ENCODE measurements at places on chromosomes 4 and X.

DNA sequence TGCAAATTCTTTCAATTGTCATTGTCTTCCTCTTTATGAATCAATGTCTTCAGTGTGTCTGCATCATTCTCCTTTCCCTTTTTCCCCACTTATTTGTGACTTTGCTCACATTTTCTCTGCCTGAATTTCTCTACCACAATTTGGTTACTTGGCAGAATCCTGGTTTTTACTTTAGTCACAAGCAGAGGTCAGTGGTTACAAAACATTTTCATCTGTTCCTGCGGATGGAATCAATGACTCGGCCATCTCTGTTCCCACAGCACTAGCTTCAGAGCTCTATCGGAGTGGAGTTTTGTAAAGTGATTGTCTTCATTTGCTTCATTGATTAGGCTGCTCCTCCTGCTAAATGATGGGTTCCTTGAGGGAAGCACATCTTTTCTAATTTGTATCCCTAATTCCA, 501.3 kb upstream of the AADAT start:
- no peak for DNase-seq

GRCh38 chr4:74056114-74056857, 17.8 kb upstream of the CXCL3 start:
- peak; percentile 33 for DNase-seq

GRCh38 chrX:150696866-150697265, 3.7 kb downstream of the MTMR1 start:
- DNase-seq: no peak

GRCh38 chrX:9682456-9682855, 83.2 kb downstream of the GPR143 start:
- DNase-seq: no peak

- no peak for DNase-seq
Observed at GRCh38 chr4:167221084-167221483, 13.2 kb downstream of the SPOCK3 start.

DNA sequence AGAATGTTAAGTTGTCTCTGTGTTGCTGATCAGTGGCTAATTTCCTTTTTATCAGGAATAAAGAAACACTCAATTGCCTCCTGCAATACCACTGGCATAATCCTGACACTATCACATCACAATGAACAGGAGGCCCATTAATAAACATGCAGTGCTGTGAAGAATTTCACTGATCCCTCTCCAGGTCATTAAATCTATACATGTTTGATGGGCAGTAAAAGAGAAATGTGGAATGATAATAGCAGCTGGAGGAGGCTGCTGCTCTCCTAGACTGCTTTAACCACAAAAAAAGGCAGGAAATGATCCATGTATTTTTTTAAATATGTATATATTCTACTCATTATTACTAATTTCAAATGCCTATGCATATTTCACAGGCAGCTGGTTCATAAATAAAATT, 202.1 kb downstream of the CENPC start:
- no peak for DNase-seq

- no peak for DNase-seq
Observed at GRCh38 chr4:10593130-10593529, 91.4 kb downstream of the CLNK start.

DNA sequence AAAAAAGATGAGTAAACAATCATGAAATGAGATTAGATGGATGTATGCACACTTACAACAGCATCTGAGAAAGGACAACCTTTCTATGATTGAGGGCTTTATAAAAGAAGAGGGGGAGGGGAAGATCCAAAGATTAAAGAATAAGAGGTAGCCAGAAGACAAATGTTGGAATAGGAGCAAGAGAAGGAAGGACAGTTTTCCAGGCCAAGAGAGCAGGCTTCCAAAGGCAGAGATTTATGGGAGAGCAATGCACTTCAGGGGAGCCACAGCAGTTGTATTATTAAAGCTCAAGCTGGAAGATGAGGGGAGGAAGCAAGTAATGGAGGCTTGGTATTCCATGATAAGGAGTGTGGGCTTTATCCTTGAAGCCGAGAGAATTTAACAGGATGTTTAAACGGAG, 110.3 kb upstream of the PTPN13 start:
- DNase-seq: no peak

DNA sequence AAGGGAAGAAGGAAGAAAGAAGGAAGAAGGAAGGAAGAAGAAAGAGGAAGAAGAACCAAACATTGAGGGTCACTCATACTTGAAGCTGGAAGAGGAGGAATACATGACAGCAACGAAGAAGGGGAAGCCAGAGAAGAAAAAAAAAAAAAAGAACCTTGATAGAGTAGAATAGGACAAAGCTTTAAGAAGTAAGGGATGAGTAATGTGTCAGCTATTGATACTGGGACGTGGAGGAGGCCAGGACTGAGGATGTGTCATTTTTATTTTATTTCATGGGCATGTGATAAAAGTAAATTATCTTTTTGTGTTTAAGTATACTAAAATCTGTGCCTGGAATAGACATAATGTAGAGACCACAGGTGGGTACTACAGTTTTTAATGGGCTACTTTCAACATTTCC, 6.4 kb downstream of the EDA2R start:
- DNase-seq: peak; percentile 18

DNA sequence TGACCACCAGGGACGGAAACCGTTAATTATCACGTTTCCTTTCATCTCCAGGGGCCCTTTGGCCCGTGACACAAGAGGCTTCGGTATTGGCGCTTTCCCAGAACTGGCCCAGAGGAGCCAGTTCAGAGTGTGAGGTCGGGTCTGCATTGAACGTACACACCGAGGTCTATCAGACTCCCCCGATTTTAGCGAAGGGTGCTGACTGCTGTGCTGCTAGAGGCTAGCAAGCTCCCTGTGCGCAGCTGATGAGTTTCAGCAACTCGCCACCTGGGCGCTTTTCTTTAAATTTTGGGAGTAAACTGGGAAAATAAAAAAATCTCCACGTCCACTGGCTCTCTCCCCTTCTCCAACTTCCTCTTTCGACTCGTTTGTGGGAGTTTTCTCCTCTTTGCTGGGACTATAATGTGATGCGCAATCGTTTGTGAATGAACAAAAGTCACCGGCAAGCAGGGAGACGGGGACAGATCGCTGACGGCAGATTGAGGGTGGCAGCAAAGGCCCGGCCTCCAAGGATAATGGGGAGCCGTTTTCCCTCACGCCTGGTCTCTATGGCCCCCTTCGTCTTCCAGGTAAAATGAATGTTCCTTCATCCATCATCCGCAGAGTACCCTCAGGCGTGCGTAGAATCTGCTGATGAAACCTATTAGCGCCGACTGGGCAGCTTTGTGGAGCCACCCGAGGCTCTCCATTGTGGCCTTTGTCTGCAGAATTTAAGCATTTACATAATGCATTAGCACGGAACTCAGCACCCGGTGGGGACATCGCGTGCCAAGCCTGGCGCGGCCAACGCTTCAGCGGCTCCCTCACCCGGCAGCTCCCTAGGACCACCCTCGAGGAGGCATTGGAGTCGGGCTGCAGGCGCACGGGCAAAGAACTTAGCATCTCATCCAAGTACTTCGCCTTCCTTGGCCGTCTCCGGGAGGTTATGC, 1.6 kb upstream of the LRAT start:
- DNase-seq: no peak

DNA sequence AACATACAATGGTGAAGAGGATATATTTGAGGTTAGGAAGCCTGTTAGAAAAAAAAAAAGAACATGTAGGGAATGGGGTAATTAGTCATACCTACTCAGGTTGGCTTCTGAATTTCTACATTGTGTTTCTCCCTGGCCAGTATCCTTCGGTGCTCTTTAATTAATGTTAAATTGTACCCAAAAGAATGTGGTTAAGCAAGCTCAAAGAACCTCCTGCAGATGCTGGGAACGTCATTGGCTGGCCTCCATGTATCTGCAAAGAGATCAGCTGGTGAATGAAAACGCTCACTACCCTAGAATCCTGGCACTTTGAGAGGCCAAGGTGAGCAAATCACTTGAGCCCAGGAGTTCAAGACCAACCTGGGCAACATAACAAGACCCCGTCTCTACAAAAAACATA, 942.3 kb upstream of the PRKX start:
- no peak for DNase-seq

GRCh38 chr4:62051332-62051731, 851.2 kb downstream of the ADGRL3 start:
- no peak for DNase-seq

DNA sequence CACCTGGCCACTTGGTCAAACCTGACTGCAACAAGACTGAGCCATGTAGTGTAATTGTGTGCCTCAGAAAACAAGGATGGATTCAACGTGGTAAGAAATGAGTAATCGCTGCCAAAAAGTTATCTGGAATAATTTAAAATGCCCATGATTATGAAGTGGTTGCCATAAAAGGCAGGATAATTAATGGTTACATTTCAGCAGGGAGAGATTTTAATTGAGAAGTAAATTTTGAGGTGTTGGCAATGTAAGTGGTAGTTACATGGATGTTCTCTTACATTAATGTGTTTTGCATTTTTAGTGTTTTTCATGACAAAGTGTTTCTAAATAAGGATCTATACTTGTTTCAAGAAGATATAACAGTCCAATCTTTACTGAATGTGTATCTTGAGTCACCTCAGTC, 15.7 kb downstream of the HAUS3 start:
- no peak for DNase-seq

- DNase-seq: peak; percentile 73
Observed at GRCh38 chr4:183256756-183257385, 63.2 kb downstream of the CLDN22 start.

DNA sequence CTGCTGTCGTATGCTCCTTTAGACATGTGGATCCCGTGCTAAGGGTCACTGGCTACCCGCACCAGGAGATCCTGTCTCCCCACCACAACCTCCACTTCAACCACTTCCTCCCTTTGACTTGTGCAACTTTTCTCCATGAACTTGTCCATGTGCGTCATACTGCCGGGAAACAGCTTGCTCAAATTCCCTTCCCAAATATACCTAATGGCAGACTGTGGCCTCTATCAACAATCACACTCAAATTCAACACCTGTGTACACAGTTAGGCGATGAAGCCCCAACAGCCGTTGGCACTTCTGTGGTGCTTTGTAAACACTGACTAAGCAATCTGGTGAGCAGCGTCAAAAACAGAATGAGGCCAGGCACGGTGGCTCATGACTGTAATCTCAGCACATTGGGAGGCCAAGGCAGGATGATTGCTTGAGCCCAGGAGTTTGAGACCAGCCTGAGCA, 49.5 kb downstream of the CD99L2 start:
- no peak for DNase-seq

GRCh38 chr4:146143888-146144287, 31.6 kb upstream of the LSM6 start:
- DNase-seq: no peak

- DNase-seq: peak; percentile 19
Observed at GRCh38 chr4:140662082-140662869, 93.5 kb upstream of the UCP1 start.

- DNase-seq: no peak
Observed at GRCh38 chr4:137623013-137623412, 90.7 kb upstream of the PCDH18 start.

GRCh38 chr4:155025762-155026457, 182.5 kb upstream of the NPY2R start:
- DNase-seq: no peak

- peak; percentile 75 for DNase-seq
Observed at GRCh38 chr4:153731239-153731638, 28.6 kb downstream of the RNF175 start.

DNA sequence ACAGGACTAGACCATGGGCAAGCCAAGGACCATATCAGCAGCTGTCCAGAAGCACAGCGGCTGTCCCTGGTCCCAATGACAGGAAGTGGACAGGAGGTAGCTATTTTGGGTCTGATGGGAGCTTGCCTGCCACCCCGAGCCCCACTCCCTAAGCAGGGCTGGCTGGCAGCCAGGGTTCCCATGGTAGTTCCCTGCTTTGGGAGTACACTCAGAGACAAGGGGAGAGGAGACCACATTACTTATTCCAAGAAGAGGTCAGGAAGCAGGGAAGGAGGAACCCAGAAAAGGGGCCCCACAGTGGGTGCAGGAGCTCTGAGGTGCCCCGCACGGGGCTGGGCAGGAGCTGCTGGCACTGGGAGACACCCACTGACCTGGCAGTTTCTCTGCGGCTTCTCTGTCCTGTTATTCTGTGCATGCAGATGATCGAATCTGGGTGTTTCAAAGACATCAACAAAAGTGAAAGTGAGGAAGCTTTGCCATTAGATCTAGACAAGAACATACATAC, 36.3 kb downstream of the HTT-AS start:
- DNase-seq: no peak

- no peak for DNase-seq
Observed at GRCh38 chrX:33195698-33196097, 15.7 kb downstream of the DMD start.

DNA sequence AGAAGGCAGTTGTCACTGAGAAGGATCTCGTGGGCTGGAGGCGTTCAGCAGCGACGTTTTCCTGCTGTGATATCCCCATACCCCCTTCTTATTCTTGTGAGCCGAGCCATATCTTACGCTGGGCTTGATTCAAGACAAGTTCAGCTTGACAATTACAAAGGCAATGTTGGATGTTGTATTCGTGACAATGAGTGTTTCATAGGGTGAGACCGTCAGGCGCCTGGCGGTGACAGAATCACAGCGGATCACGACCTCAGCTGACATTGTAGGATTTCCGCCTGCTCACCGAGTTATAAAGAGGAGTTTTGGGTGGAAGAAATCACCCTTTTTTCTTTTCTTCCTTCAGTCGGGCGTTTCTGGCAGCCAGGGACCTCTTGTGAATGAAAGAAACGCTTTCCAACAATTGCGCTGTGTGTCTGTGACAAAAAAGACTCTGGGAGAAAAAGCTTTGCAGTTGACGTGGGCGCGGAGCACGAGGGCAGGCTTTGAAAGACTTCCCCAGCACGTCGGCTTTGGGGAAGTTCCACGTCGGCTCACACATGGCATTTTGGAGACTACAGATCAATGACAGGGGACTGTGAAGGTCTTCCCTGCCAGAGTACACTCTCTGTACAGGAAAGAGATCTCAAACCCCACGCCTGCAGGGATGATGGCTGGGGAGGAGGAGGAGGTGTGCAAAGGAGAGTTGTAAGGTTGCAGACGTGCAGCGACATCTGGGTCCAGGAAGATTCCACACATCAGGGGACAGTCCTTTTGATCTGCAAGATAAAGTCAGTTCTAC, 135.4 kb downstream of the CRLF2 start:
- no peak for DNase-seq

DNA sequence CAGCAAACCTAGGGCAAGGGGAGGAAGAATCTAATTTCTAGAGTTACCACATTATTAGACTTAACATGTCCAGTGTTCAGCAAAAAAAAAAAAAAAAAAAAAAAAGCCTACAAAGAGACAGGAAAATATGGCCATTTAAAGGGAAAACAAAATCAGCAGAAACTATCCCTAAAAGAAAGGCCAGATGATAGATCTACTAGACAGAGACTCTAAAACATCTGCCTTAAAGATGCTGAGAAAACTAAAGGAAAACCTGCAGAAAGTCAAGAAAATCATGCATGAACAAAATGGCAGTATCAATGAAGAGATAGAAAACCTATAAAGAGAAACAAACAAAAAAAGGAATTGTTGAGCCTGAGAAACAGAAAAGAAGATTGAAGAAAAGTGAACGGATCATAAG, 43.8 kb downstream of the NELFA start:
- no peak for DNase-seq

GRCh38 chr4:110372485-110372884, 103.5 kb upstream of the ENPEP start:
- DNase-seq: no peak

Measured in urothelium cell line (cell line).